NK-92 treated with Interleukin-12 subunit alpha and Interleukin-12 subunit beta, amount 100 ng/mL, for 24 hours (cell line): ENCODE measurements at places on chromosomes 7 and 10.
A peak's percentile ranks its signal among the peaks of the same experiment; 100 is the strongest.

GRCh38 chr7:83415840-83416239, 233.1 kb downstream of the SEMA3E start:
- no peak for DNase-seq

- no peak for DNase-seq
Observed at GRCh38 chr10:118520116-118520742, 75.2 kb downstream of the PRLHR start.

GRCh38 chr10:17354781-17355180, 99.6 kb downstream of the ST8SIA6 start:
- DNase-seq, result no peak

- DNase-seq, result peak; percentile 56
Observed at GRCh38 chr10:3720228-3721019, 64.6 kb downstream of the KLF6 start.

DNA sequence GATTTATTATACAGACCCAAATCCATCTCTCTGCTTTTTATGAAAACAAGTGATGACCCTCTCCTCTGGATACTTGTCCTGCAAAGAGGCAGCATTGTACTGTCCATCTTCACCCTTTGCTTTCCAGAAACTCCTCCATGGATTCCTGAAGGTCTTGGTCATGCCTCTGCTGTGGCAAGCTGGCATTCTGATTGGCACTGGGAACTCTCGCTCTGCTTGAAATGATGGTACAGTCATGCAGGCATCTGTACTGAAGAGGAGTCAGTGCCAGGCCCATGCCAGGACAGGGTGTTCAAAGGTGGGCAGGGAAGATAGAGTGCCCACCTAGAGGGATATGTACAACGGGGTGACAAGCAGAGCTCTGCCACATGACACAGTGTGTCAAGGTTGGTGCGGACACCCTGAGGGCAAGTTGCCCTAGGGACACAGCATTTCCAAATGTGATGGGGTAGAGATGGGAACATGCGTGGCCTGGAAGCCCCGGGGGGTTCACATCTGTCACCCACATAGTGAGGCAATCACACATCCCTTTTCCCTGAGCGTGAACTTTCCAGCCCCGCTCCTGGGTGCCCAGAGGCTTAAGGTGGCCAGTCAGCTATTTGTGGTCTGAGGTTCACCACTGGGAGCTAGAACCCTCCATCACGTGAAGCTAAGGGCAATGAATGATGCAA, 235.7 kb upstream of the TCERG1L start:
- no peak for DNase-seq

- no peak for DNase-seq
Observed at GRCh38 chr7:46776790-46777189, 805.1 kb downstream of the TNS3 start.

GRCh38 chr7:24597014-24597413, 23.8 kb downstream of the PALS2 start:
- DNase-seq, result no peak
